Left forelimb (tissue), 1 donor: ENCODE measurements at places on chromosomes 12 and 14.

- DNase-seq = no peak
Measured at GRCh38 chr12:82182601-82183190, 175.5 kb downstream of the CCDC59 start.

DNA sequence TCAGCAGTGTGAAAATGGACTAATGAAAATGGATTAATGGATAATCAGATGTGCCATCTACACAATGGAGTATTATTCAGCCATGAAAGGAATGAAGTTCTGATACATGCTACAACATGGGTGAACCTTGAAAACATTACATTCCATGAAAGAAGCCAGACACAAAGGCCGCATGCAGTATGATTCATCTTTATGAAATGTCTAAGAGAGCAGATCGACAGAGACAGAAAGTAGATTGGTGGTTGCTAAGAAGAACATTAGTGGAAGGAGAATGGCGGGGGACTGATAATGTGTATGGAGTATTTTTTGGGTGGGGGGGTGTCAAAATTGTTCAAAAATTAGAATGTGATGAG lies 47.3 kb downstream of the PRKAB1 start:
- DNase-seq = no peak

- DNase-seq = no peak
Measured at GRCh38 chr12:132954471-132955048, 1.5 kb downstream of the ZNF605 start.

DNA sequence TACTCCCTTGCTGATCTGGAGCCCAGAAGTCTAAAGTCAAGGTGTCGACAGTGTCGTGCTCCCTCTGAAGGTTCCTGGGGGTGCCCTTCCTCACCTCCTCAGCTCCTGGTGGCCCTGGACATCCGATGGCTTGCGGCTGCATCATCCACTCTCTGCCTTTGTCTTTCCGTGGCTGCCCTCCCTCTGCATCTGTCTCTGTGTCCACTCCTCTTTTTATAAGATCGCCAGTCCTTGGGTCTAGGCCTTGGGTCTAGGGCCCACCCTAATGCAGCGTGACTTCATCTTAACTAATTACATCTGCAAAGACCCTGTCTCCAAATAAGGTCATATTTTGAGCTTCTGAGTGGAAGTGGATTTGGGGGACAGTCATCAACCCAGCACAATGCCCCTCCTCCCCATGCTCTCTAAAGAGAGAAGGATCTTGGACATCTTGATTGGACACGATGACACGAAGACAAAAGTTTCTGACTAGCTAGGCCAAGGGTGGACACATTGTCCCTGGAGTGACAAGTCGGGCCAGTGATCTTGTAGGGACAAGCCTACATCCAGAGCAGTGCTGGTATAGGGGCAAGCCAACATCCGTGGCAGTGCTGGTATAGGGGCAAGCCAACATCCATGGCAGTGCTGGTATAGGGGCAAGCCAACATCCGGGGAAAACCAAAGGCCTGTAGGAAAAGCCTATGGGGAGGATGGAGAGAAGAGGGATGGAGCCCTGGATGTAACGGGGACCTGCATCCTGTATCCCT lies 93.9 kb upstream of the DIO3 start:
- peak; percentile 38 for DNase-seq

DNA sequence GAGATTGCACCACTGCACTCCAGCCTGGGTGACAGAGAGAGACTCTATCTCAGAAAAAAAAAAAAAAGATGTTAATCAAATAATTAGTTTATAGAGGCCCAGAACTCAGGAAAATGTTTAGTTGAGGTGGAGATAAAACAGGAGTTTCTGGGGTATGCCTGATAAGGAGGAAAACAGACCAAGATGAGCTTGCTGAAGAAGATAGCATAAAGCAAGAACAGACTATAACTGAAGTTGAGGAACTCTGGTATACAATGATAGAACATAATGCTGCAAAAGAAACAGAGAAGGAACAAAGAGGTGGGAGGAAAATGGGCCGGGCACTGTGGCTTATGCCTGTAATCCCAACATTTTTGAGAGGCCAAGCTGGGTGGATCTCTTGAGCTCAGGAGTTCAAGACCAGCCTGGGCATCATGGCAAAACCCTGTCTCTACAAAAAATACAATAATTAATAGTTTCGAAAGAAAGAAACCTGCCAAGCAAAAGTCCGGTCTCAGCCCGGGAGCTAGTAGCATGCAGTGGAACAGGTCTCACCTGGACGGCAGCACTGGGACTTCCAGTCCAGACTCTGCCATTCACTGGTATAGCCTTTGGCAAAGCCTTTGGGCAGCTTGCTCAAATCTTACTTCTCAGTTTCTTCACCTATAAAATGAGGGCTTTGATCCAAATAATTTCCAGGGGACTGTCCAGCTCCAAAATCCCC lies 25.4 kb downstream of the SLC35E3 start:
- no peak for DNase-seq

GRCh38 chr12:80056845-80057244 lies 42.5 kb upstream of the OTOGL start:
- no peak for DNase-seq

- no peak for DNase-seq
Measured at GRCh38 chr14:88914956-88915355, 90.5 kb downstream of the TTC8 start.

- DNase-seq = no peak
Measured at GRCh38 chr12:50221228-50222008, 54.2 kb upstream of the CERS5 start.

GRCh38 chr12:27901959-27902358 lies 70.6 kb downstream of the PTHLH start:
- DNase-seq = no peak

DNA sequence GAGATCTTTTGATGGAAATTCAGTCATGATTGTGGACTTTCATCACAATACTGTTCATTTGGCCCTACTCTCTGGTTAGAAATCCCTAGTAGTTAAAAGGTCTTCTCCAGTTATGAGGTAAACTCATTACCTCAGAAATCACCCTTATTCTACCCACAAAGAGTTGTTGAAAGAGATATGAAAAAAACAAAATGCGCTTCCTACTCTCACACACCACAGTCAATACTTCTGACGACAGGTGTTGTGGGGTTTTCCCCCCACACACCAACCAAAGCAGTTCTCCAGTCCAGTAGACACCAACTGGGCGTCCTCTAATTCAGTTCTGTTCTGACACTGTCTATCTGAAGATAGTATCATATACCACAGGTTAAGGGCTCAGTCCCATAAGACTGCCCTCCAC lies 54.9 kb downstream of the TRMT5 start:
- no peak for DNase-seq

- DNase-seq = no peak
Measured at GRCh38 chr14:42374332-42374731, 767.7 kb downstream of the LRFN5 start.

DNA sequence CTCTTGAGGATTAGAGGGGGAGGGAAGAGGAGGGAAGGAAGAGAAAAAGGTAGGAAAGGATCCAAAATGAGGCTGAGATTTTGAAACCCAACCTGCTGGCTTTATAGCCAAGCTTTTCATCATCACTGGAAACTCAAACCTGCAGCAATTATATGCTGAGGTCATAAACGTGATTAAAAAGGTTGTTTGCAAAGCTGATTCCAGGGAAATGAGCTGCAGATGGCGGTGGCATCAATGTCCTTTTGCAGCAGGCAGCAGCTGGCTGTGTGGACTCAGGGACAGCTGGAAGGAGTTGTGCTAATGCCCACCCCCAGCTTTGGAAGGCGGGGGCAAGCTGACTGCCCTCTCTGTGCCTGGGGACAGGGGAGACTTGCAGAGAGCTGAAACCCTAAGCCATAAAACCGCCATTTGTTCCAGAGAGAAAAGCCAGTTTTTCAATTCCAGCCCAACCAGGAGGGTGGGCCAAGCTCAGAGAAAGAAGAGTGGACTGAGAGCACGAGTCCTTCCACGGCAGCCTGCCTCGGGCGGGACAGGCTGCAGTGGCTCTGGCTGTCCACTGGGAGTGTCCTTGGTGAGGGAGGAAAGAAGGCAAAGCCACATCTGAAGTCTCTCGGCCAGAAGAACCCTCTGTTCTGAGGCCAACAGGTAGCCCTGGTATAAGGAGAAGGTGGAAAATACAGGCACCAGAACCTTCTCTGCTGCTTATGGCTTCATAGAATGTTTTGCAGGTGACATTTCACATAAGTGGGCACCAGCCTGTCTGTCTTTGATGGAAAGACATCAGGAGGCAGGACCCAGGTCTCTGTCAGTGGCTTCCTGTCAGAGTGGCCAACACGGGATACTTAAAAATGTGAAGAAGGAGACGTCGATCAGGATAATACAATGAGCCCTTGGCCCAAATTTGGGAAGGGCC lies 90.7 kb downstream of the SINHCAF start:
- DNase-seq = no peak

GRCh38 chr12:53564941-53565340 lies 57.7 kb upstream of the NPFF start:
- no peak for DNase-seq

GRCh38 chr14:53539489-53540126 lies 386.5 kb upstream of the DDHD1 start:
- DNase-seq = peak; percentile 86

- DNase-seq = no peak
Measured at GRCh38 chr12:27083861-27084394, 1.6 kb upstream of the C12orf71 start.

GRCh38 chr12:80607361-80608135 lies 99.9 kb upstream of the MYF6 start:
- DNase-seq = no peak

DNA sequence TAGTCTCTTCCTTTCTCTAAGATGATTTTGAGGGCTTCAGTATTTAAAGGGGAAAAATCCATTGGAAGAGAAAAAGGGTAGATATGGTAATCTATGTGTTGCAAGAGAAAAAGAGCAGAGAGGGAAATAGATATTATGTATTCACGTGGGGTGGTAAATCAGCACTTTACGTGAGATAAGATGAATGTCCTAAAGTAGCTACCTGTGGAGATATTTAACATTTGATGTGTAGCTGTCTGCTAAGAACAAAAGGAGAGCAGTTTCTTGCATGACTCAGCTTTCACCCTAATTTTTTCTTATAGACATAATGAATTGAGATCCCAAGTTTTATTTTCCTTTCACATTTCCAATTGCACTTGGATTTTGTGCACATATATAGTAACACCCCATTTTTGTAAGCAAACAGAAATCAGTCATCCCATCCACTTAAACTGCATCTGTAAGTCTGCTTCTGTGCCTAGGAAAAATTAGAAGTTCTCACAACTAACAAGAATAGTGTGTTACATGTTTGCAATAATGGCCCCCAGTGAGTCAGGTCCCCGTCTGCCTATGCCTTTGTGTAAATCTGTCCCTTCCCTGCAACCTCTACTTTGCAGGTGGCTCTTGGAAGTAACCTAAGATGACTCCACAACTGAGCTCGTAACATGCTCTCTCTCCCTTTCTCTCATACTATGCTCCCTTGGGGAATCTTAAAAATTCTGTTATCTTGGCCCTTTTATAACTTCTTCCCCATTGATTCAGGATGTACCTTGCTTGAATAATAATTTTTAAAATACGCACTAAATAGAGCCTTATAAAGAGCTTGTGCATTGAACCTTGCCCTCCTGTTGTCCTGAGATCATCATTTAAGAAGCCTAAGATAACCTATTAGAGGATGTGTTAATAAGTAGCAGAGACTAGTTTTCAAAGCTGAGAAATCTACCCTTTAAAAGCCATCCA lies 3.7 kb downstream of the TMTC3 start:
- DNase-seq = no peak

DNA sequence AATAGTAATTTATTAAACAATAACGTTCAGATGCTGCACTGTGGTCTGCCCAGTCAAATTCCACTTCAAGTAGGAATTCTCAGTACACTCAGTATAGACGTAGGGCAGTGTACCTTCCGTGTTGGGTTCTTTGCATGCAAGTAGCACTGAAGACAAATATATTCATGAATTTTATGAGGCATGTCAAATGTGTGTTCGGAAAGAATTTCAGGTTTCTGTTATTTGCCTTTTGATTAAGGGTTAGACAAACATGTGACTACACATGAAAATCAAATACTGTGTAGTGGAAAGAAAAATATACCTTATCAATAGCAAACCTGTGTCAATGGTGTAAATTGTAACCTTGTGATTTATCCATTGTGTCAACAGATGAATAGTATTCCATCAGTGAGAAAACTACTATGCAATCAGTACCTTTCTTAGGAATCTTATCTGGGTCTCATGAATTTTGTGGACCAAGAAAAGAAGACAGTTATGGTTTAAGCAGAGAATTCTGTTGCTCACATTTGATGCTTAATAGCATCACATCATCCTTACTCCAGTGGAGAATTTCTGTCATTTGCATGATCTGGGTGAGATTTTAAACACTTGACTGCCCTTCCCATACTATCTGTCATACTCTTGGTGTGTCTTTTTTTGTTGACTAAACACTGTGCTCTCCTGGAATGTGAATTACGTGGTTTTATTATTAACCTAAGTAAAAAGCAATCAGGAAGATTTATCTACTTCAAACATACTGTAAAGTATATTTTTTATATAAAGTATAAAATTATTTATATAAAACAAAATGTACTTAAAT lies 13.3 kb downstream of the TMEM260 start:
- DNase-seq = no peak

GRCh38 chr12:50845021-50845647 lies 2.4 kb downstream of the TMPRSS12 start:
- DNase-seq = no peak

GRCh38 chr12:27583057-27583797 lies 59.2 kb downstream of the PPFIBP1 start:
- DNase-seq = no peak

DNA sequence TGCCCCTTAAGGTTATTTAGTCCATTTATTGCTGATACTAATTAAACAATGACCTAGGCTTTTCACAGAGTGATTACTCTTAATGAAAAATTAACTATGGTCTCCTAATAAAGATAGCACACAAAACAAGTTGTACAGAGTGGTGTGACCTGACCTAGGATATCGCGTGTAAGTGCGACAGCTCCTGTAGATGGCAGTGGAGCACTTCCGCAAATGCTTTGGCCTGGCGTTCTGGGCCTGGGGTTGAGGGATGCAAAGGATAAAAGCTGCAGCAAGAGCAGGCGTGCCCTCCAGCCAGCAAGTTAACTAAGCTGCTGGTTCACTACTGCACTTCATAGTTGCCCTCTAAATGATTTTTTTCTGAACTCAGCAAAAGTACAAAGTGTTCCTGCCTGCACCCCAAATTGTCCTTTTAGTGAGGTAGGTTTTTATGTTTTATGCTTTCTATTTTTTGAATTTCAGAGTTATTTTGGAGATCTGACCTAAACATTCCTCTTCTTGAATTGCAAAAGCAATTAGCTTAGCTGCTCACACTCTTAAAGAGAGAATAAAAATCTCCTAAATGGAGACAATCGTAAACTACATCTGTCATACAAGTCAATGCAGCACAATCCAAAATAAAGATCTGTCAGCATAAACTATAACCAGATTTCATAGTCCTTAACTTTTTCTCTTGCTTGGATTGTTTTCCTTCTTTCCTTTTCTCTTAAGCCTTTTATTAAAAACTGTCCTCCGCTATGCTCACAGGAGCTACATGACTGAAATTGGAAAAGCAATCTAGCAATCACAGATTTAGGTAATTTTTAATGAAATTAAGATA lies 379.6 kb downstream of the LRIG3 start:
- DNase-seq = peak; percentile 84

- no peak for DNase-seq
Measured at GRCh38 chr14:99055019-99055418, 217.0 kb downstream of the BCL11B start.

- DNase-seq = no peak
Measured at GRCh38 chr12:27064397-27065342, 17.7 kb downstream of the C12orf71 start.

GRCh38 chr14:88617479-88617878 lies 54.6 kb downstream of the ZC3H14 start:
- no peak for DNase-seq

- DNase-seq = no peak
Measured at GRCh38 chr14:52023518-52023917, 34.2 kb downstream of the RTRAF start.
